ENCODE measurements at places on chromosomes 3 and 15. TPM values are rescaled to one million over a fixed set of nuclear protein-coding genes. Genes with fewer than 3 reads are reported as not detected.

DNA sequence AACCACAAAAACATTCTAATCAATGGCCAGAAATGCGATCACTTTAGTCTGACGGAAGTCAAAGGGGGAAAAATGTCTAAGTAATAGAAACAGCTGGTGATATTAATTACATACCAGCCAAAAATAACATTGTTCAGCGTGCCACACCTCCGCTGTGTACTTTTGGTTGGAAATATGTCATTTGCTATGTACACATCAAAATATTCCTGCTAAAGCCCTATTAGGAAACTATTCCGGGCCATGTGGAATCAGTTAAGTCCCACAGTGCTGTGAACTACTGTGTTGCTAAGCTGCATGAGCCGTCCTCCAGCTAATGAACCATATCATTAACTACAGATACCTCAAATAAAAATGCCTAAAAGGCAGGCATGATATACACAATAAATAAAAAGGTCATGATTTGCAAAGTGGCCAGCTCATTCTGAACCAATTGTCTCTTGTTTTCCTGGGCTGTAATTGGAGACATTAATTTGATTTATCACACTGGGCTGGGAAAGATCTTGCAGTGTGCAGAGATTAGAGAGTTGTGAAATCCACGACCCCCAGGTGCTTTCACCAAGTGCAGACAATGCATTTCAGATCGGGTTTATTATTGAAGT, 200.5 kb upstream of the LRTM1 start:
- DNase-seq = no peak
- no peaks in the 10 kb centered on the region for H3K4me1 ChIP-seq
- no peaks in the 10 kb centered on the region for H3K36me3 ChIP-seq
- no peak overlapping the region for H3K4me3 ChIP-seq
- H3K27ac ChIP-seq = no peak overlapping the region

GRCh38 chr15:29815000-29815710, 7.1 kb downstream of the TJP1 start:
- H3K4me1 ChIP-seq = peaks cover 40% of the 10 kb centered on the region
- H3K27me3 ChIP-seq = no peaks in the 10 kb centered on the region
- peak; percentile 62 for DNase-seq
- H3K36me3 ChIP-seq = no peaks in the 10 kb centered on the region

GRCh38 chr3:58588030-58588614, 10.9 kb upstream of the FAM107A start:
- no peaks in the 10 kb centered on the region for H3K36me3 ChIP-seq
- H3K4me1 ChIP-seq = peaks cover 5% of the 10 kb centered on the region
- no peak overlapping the region for H3K4me3 ChIP-seq
- H3K27ac ChIP-seq = no peak overlapping the region
- peaks cover 21% of the 10 kb centered on the region for H3K27me3 ChIP-seq

DNA sequence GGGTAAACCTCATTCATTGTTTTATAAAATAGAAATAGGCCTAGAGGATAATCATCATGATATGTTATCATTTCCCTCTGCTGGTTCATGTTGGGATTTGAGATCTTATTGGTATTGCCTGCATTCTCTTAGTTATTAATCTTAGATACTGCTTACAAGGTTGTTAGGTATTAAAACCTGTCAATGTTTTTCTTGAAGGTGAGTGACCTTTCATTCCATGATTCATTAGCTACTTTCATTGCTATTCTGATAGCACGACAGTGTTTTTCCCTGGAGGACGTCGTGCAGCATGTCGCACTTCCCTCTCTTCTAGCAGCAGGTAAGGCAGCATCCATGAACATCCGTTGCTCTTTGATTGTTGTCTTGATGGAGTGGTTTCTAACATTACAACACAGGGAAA, 17.1 kb downstream of the P2RY12 start:
- H3K27me3 ChIP-seq = no peaks in the 10 kb centered on the region
- no peak for DNase-seq
- H3K4me1 ChIP-seq = no peaks in the 10 kb centered on the region
- no peaks in the 10 kb centered on the region for H3K36me3 ChIP-seq
- no peak overlapping the region for H3K27ac ChIP-seq

The ST8SIA2 gene
- 0.35 TPM for total RNA-seq

- no peaks in the 10 kb centered on the region for H3K4me1 ChIP-seq
- DNase-seq = no peak
- no peak overlapping the region for H3K27ac ChIP-seq
- no peaks in the 10 kb centered on the region for H3K36me3 ChIP-seq
These were observed 45.0 kb downstream of the IQSEC1 start for GRCh38 chr3:13028010-13028821.

- H3K36me3 ChIP-seq = no peaks in the 10 kb centered on the region
- no peak overlapping the region for H3K4me3 ChIP-seq
- DNase-seq = no peak
- peaks cover 3% of the 10 kb centered on the region for H3K27me3 ChIP-seq
These were observed 38.8 kb upstream of the LINGO1 start for GRCh38 chr15:77671362-77672056.

DNA sequence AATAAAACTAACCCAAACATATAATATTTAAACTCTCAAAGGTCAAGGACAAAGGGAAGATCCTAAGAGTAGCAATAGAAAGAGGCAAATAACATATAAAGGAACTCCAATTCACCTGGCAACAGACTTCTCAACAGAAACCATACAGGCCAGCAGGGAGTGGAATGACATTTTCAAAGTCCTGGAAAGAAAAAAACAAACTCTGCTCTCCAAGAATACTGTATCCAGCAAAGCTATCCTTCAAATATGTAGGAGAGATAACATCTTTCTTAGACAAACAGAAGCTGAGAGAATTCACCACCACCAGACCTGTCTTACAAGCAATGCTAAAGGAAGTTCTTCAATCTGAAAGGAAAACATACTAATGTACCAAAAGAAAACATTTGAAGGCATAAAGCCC, 51.5 kb upstream of the TMEM158 start:
- H3K4me3 ChIP-seq = no peak overlapping the region
- DNase-seq = no peak
- H3K4me1 ChIP-seq = no peaks in the 10 kb centered on the region
- H3K36me3 ChIP-seq = no peaks in the 10 kb centered on the region

GRCh38 chr3:144085964-144086363, 114.3 kb downstream of the DIPK2A start:
- H3K27ac ChIP-seq = no peak overlapping the region
- peak; percentile 1 for DNase-seq
- H3K4me1 ChIP-seq = no peaks in the 10 kb centered on the region

DNA sequence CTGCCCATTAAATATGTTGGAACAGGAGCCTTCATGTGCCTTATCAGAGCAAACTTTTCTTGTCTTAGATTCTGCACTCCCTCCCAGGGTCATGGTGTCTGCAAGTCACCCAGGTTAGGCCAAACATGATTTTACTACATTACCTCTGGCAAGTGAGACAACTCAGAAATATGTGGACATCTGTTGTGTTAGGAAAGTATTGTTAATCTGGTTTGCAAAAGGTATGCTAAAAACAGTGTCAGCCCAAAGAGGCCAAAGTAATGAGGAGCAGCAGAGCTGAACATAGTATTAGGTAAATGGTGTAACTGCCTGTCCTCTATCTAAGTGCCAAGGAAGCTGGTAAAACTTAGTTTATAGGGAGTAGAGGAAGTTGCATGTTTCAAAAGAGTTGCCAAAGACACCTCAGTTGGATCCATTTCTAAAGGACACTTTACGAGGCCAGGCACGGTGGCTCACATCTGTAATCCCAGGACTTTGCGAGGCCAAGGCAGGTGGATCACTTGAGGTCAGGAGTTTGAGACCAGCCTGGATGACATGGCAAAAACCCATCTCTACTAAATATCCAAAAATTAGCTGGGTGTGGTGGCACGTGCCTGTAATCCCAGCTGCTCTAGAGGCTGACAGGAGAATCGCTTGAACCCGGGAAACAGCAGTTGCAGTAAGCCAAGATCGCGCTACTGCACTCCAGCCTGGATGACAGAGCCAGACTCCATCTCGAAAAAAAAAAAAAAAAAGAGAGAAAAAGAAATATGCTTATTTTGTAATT, 22.5 kb upstream of the PPIB start:
- no peak overlapping the region for H3K4me3 ChIP-seq
- no peak for DNase-seq
- no peaks in the 10 kb centered on the region for H3K27me3 ChIP-seq
- H3K36me3 ChIP-seq = peaks cover 3% of the 10 kb centered on the region

The PIERCE2 gene
- total RNA-seq = 2.3 TPM

- H3K27me3 ChIP-seq = no peaks in the 10 kb centered on the region
- no peak overlapping the region for H3K27ac ChIP-seq
- no peak overlapping the region for H3K4me3 ChIP-seq
- no peaks in the 10 kb centered on the region for H3K4me1 ChIP-seq
- H3K36me3 ChIP-seq = no peaks in the 10 kb centered on the region
- no peak for DNase-seq
These were observed 377.6 kb downstream of the PTPRG start for GRCh38 chr3:61938878-61939549.

- no peaks in the 10 kb centered on the region for H3K36me3 ChIP-seq
- no peaks in the 10 kb centered on the region for H3K4me1 ChIP-seq
- peaks cover 14% of the 10 kb centered on the region for H3K27me3 ChIP-seq
- H3K27ac ChIP-seq = no peak overlapping the region
- H3K4me3 ChIP-seq = no peak overlapping the region
These were observed 11.4 kb upstream of the MEGF11 start for GRCh38 chr15:66264859-66265513.

DNA sequence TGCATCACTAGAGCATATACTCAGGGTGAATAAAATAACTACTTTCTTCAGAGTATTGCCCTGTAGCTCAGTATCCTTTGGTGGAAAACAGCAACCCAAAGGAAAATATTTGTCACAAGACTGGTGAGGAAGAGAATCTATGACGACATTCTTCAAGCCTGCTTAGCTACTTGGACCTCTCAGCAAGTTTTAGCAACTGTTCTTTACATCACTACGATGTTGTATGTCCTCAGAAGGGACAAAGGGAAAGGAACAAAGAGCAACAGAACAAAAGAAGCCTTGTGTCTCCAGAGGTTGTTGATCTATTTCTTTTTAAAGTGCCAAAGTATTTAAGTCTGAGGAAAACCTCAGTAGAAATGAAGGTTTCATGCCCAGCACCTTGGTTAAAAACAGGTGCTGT, 746.7 kb downstream of the NAALADL2 start:
- H3K4me1 ChIP-seq = no peaks in the 10 kb centered on the region
- no peaks in the 10 kb centered on the region for H3K36me3 ChIP-seq
- DNase-seq = no peak
- H3K27me3 ChIP-seq = no peaks in the 10 kb centered on the region
- no peak overlapping the region for H3K4me3 ChIP-seq

The ANKRD34C gene
- not detected for total RNA-seq

The ADIPOQ gene
- not detected for total RNA-seq

DNA sequence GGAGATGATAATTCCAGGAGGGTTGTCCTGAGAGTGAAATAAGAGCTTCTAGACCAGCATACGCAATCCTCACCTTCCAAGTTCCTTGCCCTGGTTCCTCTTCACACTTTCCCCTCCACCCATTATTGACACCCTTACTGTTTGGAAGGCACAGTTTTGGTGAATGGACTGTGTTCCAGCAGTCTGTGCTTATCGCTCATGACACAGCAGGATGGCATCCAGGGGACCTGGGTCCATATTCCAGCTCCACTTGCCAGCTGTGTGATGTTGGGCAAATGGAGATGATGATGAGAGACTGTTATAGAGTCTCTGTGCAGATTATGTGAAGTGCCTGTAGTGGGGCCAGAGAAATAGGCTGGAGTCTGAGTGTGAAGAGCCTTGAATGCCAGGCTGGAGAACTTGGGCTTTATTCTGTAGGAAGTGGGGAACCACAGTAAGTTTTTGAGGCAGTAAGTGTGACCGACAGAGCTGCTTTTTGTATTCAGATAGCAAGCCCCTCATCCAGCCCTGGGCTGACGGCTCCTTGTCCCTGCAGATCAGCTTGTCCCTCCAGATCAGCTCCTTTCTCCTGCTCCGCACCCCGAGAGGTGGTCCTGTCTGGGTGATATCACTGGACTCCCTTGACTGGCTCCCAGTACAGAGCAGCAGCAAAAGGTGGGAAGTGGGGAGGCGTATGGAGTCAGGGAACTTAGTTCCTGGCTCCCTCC, 8.1 kb downstream of the KBTBD13 start:
- H3K4me3 ChIP-seq = no peak overlapping the region
- H3K4me1 ChIP-seq = no peaks in the 10 kb centered on the region
- H3K27me3 ChIP-seq = peaks cover 31% of the 10 kb centered on the region
- no peaks in the 10 kb centered on the region for H3K36me3 ChIP-seq
- DNase-seq = no peak

The TMEM212 gene
- total RNA-seq = not detected

DNA sequence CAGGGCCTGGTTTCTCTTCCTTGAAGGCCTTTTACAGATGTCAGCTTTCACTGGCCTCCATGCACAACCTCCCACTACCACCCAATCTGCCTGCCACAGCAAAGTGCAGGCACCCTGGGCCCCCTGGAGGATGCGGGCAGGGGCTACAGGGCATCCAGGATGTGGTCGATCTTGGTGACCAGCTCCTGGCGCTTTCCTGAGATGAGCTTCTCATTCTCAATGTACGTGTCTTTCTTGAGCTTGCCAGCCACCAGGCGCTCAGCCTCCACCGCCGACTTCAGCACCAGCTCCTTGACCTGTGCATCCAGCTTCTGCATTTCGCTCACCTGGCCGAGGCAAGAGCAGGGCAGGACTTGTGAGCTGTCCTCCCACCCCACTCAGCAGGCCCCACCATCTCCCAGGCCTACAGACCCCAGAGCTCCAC, 30.3 kb downstream of the RPN1 start:
- peaks cover 55% of the 10 kb centered on the region for H3K4me1 ChIP-seq
- H3K4me3 ChIP-seq = no peak overlapping the region
- H3K27me3 ChIP-seq = no peaks in the 10 kb centered on the region
- DNase-seq = no peak
- H3K36me3 ChIP-seq = peaks cover 41% of the 10 kb centered on the region
- peak overlapping the region; percentile 60 for H3K27ac ChIP-seq

The ALDH1A2 gene
- total RNA-seq = 34.9 TPM

The CHRNA7 gene
- total RNA-seq = 2.7 TPM

- H3K36me3 ChIP-seq = no peaks in the 10 kb centered on the region
- no peak overlapping the region for H3K27ac ChIP-seq
- no peaks in the 10 kb centered on the region for H3K27me3 ChIP-seq
- DNase-seq = no peak
- no peaks in the 10 kb centered on the region for H3K4me1 ChIP-seq
These were observed 275.6 kb upstream of the PROK2 start for GRCh38 chr3:72060447-72061034.

The CHRFAM7A gene
- total RNA-seq = 7.1 TPM

DNA sequence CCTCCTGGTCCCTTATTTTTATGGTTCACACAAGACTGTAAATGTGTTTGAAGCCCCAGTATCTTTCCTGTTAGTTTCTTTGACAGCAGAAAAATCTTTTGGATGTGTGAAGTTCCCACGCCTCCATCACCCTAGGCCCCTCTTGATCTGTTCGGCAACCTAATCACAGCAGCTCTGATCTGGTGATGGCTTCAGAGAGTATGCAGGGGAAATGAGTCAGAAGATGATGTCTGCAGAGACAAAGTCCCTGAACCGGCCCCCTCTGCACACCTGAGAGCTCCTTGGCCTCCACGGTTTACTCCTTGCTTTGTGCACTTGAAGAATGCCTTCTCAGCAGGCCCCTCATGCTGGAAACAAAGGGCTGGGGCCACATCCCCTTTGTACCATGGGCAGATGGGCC, 63.5 kb downstream of the CLDN11 start:
- H3K4me3 ChIP-seq = no peak overlapping the region
- no peak overlapping the region for H3K27ac ChIP-seq
- no peaks in the 10 kb centered on the region for H3K4me1 ChIP-seq
- H3K27me3 ChIP-seq = no peaks in the 10 kb centered on the region
- DNase-seq = no peak

The DUOX1 gene
- total RNA-seq = not detected

The GOLGA6L9 gene
- 3.8 TPM for total RNA-seq

The KBTBD13 gene
- not detected for total RNA-seq

The BFSP2 gene
- not detected for total RNA-seq

All from endothelial cell of umbilical vein (primary cell).